Suprapubic skin (tissue), 4 donors: ENCODE measurements at places on chromosomes 5 and 9.
A peak's percentile ranks its signal among the peaks of the same experiment; 100 is the strongest.

DNA sequence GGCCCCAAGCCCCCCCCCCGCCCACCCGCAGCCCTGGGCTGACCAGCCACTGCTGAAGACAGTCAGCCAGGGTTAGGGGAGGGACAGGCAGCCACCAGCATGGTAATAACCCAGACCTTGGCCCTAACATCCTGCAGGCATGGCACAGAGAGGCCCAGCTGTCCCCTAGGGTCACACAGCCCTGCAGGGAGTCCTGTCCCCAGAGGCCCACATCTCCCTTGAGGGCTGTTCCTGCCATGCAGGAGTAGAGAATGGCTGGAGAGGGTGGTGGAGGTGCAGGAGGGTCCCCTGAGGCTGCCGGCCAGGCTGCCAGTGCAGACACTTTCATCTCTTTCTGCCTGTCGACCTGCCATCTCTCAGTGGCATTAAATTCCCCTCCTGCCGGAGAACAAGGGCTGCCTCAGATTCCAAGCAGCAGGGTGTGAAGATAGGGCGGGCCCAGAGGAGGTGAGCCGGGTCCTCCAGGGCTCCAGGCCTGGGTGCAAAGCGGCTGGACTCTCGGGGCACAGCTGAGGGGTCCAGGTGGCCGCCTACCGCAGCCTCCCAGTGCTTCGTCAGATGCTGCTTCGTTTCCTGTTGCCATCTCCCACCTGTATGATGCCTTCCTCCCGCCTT is 40.0 kb downstream of the CXXC5 start:
- peaks cover 19% of the 10 kb centered on the region for H3K4me1 ChIP-seq
- H3K27ac ChIP-seq: no peak overlapping the region
- no peak overlapping the region for H3K4me3 ChIP-seq
- no peaks in the 10 kb centered on the region for H3K27me3 ChIP-seq

- H3K27ac ChIP-seq: no peak overlapping the region
- no peak for DNase-seq
- H3K36me3 ChIP-seq: no peaks in the 10 kb centered on the region
- no peak overlapping the region for H3K4me3 ChIP-seq
- peaks cover 8% of the 10 kb centered on the region for H3K4me1 ChIP-seq
Observed at GRCh38 chr5:170552621-170553115, 48.8 kb downstream of the KCNIP1 start.

DNA sequence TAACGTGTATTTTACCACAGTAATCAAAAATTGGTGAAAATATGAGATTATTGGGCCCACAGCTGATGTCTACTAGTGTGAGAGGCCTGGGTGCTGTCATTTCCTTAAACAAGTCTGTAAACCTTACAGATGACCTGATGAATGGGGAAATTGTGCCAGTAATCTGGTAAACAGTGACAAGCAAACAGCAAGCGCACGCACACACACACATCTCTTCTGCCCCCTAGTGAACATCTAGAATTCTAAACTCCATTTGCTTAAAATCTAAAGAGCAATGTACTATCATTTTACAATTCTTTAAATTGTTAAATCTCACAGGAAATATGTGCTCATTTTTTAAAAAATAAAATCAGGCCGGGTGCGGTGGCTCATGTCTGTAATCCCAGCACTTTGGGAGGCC is 7.5 kb upstream of the RAPGEF1 start:
- no peak for DNase-seq
- H3K27ac ChIP-seq: no peak overlapping the region
- no peak overlapping the region for H3K4me3 ChIP-seq
- no peaks in the 10 kb centered on the region for H3K36me3 ChIP-seq

DNA sequence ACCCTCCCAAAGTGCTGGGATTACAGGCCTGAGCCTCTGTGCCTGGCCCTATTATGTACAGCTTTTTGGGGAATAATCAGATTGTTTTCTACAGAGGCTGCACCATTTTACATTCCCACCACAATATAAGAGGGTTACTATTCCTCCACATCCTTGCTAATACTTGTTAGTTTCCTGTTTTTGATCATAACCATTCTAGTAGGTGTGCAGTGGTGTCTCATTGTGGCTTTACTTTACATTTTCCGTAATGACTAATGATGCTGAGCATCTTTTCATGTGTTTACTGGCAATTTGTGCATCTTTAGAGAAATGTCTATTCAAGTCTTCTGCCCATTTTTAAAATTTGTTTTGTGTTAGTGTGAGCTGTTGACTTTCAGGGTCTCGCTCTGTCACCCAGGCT is 18.3 kb downstream of the PTPN3 start:
- peaks cover 3% of the 10 kb centered on the region for H3K27me3 ChIP-seq
- H3K27ac ChIP-seq: no peak overlapping the region
- H3K4me3 ChIP-seq: no peak overlapping the region
- H3K36me3 ChIP-seq: no peaks in the 10 kb centered on the region
- no peak for DNase-seq

DNA sequence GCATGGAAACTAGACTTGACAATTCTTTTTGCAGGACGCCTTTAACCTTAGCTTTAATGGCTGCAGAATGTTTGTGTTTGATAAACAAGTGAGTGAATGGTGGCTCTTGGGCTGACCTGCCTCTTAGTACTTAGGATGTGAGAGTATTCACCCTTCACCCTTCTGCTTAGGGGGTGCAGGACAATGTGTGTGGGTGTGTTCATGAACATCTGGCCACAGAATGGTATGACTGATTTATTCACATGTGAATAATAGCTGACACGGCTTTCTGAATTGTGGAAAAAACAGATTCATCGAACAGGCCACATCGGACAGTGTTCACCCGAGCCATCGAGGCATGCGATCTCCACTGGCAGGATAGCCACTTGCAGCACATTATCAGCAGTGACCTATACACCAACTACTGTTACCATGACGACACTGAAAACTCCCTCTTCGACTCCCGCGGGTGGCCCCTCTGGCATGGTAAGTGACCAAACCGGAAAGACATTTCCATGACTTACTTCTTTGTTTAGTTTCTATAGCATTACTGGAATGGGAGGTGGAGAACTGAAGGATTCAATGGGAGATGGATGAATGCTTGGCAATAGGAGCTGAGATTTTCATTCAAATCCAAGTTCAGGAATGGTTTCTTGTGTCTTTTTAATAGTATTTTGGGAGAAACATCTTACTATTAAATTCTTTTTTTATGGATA is 193.6 kb downstream of the ZSWIM6 start:
- H3K36me3 ChIP-seq: peaks cover 4% of the 10 kb centered on the region
- no peak for DNase-seq
- no peaks in the 10 kb centered on the region for H3K4me1 ChIP-seq
- H3K27ac ChIP-seq: no peak overlapping the region

DNA sequence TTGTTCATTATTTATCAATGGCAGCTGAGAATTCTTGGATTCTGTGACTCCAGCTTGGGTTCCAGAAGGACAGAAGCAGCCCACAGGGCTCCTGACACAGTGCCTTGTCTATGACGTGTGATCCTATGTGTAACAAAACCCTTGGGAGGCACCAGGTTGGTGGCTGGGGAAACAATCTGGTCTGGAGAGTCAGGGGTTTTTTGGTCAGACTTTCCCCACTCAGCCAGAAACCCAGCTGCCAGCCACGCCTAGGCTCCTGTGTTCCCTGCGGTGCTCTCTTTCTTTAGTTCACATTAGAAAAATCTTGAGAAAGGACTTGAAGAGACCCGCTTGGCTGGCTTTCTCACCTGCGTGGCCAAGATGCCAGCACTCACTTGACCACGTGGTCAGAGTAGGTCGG is 15.5 kb upstream of the ZBED3 start:
- peaks cover 10% of the 10 kb centered on the region for H3K4me1 ChIP-seq
- H3K4me3 ChIP-seq: no peak overlapping the region
- no peaks in the 10 kb centered on the region for H3K36me3 ChIP-seq
- no peak for DNase-seq

DNA sequence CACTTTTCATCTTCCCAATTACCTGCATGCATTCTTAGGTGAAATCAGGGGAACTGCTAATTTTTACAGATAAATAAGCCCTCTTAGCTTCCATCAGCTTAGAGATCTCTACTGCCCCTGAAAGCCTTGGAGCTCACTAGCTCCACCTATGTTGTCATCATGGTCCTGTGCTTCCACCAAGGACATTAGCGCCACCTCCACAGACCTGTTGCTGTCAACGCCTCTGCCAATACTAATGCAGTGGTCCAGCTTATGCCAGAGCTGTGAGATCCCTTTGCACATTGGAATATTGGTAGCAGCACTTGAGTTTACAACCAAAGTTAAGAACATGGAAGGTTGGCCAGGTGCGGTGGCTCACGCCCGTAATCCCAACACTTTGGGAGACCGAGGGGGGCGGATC is 7.7 kb upstream of the SHISAL2B start:
- H3K27ac ChIP-seq: no peak overlapping the region
- DNase-seq: no peak
- no peaks in the 10 kb centered on the region for H3K4me1 ChIP-seq

GRCh38 chr5:72555871-72556270 is 48.7 kb upstream of the ZNF366 start:
- DNase-seq: no peak

DNA sequence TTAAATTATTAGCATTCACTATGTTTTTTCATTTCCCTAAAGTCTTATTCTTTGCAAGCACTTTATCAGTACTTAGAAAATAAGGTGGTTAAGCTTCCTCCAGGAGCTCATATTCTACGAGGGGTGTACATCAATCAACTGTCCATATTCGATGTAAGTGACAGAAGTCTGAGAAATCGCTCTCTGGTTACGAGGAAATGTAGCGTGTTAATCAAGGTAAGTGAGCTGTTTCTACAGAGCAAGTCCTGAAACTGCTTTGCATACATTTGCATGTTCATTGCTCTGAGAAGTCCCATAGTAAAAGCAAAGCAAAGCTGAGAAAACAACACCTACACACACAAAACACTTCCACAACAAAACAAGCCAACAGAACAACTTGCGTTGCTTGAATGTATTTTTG is 893.9 kb upstream of the DMAC1 start:
- no peaks in the 10 kb centered on the region for H3K4me1 ChIP-seq
- H3K4me3 ChIP-seq: no peak overlapping the region
- no peaks in the 10 kb centered on the region for H3K27me3 ChIP-seq
- no peak overlapping the region for H3K27ac ChIP-seq

DNA sequence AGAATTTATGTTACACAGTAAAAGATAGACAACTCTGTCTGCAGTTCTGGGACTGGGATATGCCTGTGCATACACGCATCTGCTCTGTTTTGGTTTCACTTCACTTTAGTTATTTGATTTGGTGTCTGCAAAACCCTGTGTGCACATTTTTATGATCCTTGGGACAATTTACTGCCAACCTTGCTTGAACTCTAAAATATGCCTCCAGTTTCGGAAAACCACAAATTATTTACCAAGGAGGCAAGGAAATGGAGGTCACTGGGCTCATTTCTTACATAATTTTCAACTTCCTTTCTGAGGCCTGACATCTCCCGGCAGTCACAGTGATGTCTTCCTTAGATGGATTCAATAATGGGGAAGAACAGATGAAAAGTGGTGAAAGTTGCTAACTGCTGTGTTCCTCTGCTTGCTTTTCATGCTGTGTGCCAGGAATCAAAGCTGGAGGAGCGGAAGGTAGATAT is 61.2 kb upstream of the TAF11L2 start:
- no peaks in the 10 kb centered on the region for H3K27me3 ChIP-seq
- H3K4me1 ChIP-seq: peaks cover 5% of the 10 kb centered on the region
- no peak for DNase-seq
- H3K4me3 ChIP-seq: peak overlapping the region; percentile 18
- H3K27ac ChIP-seq: no peak overlapping the region

- DNase-seq: no peak
- H3K27ac ChIP-seq: no peak overlapping the region
- no peaks in the 10 kb centered on the region for H3K4me1 ChIP-seq
Observed at GRCh38 chr9:24416136-24416535, 129.6 kb downstream of the IZUMO3 start.

DNA sequence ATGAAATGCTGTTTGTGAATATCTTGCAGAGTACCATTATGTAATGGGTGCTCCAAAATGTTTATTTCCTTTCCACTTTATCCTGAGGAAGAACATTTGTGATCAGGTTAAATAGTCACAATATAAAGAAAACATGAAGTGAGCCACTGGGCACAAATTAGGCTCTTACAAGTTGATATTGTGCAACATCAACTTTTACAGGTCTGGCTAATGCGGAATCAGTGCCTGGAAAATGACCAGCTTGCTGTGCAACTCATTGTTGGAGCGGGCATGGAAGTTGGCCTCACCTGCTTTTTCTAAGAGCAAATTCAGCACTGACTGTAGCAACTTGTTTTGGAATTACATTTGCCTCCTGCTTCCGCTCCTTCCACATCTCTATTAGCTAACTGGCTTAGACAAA is 216.9 kb upstream of the PLPPR1 start:
- H3K4me3 ChIP-seq: no peak overlapping the region
- H3K27me3 ChIP-seq: no peaks in the 10 kb centered on the region
- no peaks in the 10 kb centered on the region for H3K36me3 ChIP-seq
- DNase-seq: no peak

DNA sequence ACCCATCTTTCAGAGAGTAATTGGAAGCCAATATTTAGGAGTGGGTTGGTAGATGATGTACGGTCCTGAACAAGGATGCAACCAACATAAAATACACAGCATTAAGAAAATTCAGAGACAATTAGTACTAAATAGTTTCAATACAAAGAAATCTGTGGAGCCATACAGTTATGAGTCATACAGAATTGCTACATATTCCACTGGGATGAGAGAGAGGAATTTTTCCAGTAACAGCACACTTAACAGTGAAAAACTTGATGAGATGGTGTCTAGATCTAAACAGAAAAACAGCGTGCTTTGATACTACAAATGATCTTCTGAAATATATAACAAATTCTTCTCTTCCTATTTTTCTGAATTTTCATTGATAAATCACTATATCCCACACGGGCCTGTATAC is 1999.3 kb upstream of the CDH9 start:
- no peak overlapping the region for H3K27ac ChIP-seq
- H3K4me1 ChIP-seq: no peaks in the 10 kb centered on the region
- DNase-seq: no peak
- H3K36me3 ChIP-seq: no peaks in the 10 kb centered on the region
- no peaks in the 10 kb centered on the region for H3K27me3 ChIP-seq

- H3K27ac ChIP-seq: no peak overlapping the region
- no peaks in the 10 kb centered on the region for H3K4me1 ChIP-seq
- DNase-seq: no peak
- peaks cover 11% of the 10 kb centered on the region for H3K27me3 ChIP-seq
- H3K36me3 ChIP-seq: no peaks in the 10 kb centered on the region
- no peak overlapping the region for H3K4me3 ChIP-seq
Observed at GRCh38 chr9:115615000-115615401, 497.0 kb upstream of the TNC start.

GRCh38 chr5:39063037-39063436 is 11.2 kb downstream of the RICTOR start:
- peaks cover 9% of the 10 kb centered on the region for H3K36me3 ChIP-seq
- no peak for DNase-seq
- no peak overlapping the region for H3K4me3 ChIP-seq
- H3K4me1 ChIP-seq: peaks cover 30% of the 10 kb centered on the region

GRCh38 chr9:125260561-125260960 is 1.1 kb upstream of the GAPVD1 start:
- peaks cover 17% of the 10 kb centered on the region for H3K4me1 ChIP-seq
- H3K36me3 ChIP-seq: no peaks in the 10 kb centered on the region
- no peaks in the 10 kb centered on the region for H3K27me3 ChIP-seq
- DNase-seq: no peak

- no peak overlapping the region for H3K4me3 ChIP-seq
- peaks cover 23% of the 10 kb centered on the region for H3K27me3 ChIP-seq
- peak; percentile 69 for DNase-seq
- H3K4me1 ChIP-seq: peaks cover 6% of the 10 kb centered on the region
Observed at GRCh38 chr5:180126716-180127681, 55.4 kb upstream of the RNF130 start.
